ENCODE measurements at places on chromosomes 3 and 15.

DNA sequence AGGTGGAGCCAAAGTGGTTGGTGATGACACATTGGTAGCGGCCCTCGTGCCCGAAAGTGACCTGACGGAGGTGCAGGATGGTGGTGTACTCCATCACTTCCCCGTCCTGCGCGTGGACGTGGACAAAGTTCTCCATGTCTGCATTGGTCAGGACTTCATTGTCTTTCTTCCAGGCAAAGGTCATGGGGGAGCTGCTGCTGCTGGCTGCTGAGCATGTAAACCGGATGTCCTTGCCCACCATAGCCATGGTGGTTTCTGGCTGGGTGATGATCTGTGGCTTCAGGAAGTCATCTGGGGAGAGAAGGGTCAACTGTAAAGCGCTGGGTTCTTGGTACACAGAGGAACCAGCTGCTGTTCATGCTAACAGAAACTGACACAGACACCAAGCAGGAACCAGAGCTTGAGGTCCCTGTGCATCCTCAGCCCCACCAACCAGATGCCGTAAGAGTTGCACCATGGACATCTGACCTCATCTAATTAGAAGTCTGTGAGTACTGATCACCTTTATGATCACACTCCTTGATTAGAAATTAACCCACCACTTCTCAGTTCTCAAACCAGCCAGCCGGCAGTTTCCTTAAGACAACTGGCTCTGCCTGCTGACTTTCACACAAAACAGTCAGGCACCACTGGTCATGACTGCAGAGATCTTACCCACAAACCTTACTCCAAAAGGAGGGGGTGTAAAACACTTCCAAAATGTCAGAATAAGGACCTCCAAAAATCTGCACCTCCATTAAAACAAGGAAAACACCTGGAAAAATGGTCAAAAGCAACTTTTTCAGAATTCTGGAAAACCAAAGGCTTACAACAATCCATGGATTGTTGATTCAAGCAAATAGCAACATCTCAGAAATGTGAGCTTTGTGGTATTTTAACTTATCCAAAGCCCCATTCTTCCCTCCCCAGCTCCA, 114.6 kb downstream of the LRIG1 start:
- no peak for DNase-seq

DNA sequence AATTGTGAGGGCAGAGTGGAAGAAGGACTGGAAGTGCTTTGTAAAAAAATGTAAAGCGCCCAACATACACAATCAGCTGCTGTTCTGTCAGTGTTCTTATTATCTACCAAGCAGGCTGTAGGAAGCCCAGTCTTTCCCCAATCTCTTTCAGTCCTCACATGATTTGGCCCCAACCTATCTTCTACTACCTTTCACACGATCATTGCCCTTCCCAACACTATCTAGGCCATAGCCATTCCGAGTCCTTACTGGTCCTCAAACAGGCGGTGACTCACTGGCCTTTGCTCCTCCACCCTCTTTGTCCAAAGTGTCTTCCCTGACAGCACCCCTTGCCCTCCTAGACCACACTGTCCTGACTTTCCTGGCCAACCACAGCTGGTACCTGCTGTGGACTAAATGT, 861 bp upstream of the RFT1 start:
- DNase-seq = no peak

DNA sequence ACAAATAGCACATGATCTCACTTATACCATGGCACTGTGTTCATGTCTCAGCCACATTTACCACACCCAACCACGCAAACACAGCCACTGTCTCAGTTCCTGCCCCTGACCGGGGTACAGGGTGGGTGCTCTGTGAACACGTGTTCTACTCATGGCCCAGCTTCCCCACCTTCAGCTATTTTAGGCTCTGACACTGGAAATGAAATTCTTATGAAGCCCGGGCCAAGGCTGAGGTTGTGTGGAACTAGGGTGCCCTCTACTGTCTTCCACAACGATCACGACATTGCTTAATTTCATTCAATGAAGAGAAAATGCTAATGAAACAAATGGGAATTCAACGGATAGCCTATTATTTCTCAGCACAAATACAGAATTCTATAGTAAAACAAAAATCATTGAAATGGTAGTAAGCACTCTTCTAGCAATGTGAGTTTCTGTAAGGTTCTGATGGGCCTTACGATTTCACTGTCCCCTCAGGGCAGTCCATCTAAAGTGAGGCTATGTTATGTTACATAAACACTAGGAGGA, 2.1 kb upstream of the GABRA5 start:
- no peak for DNase-seq

- DNase-seq = no peak
These were observed 543.4 kb downstream of the GBE1 start for GRCh38 chr3:81218023-81218422.

- no peak for DNase-seq
These were observed 303.2 kb upstream of the SOX14 start for GRCh38 chr3:137460944-137461343.

GRCh38 chr3:2153053-2153452, 54.4 kb downstream of the CNTN4 start:
- no peak for DNase-seq

GRCh38 chr3:119856695-119857094, 74.8 kb downstream of the NR1I2 start:
- no peak for DNase-seq

GRCh38 chr3:175308097-175308496, 449.0 kb downstream of the NAALADL2 start:
- DNase-seq = no peak

DNA sequence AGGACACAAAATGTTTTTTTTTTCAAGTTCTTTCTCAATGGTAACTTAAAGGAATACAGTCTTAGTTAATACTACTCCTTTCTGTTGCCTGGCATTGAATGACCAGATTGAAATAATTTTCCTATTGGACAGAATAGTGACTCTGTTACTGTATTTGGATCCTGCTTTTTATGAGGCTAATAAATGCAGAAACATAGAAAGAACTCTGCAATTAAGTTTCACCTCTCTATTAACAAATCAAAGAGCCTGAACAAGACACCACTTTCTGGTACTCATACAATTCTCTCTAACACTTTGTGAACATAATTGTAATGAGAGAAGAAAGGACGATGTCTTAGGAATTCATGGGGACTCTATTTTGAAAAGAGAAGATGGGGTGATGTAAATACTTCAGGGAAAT, 308.4 kb upstream of the ROBO2 start:
- DNase-seq = no peak

- DNase-seq = no peak
These were observed 14.2 kb downstream of the ZNF80 start for GRCh38 chr3:114223143-114223542.

DNA sequence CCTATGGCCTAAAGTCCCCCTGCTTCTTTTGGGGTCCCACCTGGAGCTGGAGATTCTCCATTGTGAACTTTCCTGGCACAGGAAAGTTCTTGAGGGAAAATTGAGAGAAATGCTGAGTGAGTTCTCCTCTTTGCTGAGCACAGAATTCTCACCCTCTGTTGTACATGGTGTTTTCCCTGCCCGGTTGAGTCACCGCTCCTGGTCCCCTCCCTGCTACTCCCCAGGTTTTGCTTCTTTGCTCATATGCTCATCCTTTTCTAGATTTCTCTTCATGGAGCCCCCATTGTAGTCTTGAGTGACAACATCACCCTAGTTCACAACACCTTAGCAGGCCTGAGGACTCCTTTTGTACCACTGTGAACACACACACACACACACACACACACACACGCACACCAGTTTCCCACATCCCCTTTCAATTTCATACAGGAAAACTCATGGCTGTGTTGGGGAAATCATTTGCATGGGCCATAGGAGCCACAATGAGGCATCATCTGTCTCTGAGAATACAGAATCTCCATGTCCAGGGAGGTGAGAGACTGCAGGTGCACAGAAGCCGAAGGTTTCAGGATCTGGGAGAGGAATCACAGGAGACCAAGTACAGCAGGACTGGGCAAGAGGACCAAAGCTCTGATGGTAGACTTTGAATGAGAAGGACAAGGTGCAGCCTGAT, 585.3 kb downstream of the GOLGA6L6 start:
- no peak for DNase-seq

DNA sequence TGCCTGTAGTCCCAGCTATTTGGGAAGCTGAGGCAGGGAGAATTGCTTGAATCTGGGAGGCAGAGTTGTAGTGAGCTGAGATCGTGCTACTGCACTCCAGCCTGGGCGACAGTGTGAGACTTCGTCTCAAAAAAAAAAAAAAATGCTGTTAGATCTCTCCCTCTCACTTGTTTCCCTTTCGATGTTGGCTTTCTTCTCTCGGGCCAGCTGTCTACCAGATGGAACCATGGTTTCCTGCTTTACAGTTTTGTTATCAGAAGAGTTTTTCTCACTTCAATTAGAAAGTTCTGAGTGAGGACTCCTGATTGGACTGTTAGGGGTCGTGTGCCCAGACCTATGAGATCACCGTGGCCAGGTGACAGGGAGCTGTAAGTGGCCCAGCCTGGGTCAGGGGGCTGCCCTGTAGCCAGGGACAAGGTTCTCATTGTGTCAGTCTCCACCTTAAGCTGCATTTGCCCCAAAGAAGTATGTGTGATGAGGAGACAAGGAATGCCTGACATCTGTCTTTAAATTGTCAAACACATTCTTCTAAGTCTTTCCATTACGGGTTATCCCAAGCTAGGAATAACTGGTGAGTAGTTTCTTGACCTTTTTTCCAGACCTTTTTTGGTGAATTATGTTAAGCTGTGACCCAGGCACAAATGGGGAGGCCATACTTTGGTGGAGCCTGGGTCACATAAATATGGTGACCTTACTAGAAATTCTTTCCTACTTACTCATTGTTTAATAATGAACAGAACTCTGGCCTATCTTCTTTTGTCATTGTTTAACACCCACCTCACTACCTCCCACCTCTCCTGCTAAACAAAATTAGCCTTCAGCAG, 25.2 kb downstream of the SNAPC5 start:
- no peak for DNase-seq

DNA sequence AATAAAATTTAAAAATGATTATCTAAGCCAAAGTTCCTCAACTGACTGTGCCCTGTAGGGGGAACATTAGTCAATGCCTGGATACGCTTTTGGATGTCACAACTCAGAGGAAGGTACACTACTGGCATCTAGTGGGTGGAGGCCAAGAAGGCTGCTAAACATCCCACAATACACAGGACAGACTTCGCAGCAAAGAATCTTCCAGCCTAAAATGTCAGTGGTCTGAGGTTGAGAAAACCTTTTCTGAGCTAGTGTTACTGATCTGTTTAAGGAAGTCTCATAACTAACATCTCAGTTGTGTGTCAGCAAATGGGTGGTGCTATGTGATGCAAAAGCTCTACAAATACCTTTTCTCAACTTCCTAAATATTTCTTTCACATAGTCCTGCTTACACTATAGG, 20.9 kb upstream of the LDHAL6B start:
- no peak for DNase-seq

DNA sequence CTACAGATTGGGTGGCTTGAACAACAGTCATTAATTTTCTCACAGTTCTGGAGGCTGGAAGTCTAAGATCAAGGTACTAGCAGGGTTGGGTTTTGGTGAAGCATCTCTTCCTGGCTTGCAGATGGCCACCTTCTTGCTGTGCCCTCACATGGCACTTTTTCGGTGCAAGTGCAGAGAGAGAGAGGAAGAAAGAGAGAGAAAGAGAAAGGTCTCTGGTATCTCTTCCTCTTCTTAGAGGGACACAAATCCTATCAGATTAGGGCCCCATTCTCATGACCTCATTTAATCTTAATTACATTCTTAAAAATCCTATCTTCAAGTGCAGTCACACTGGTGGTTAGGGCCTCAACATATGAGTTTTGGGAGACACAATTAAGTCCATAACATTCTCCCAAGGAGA, 167.1 kb downstream of the NFKBIZ start:
- DNase-seq = no peak

DNA sequence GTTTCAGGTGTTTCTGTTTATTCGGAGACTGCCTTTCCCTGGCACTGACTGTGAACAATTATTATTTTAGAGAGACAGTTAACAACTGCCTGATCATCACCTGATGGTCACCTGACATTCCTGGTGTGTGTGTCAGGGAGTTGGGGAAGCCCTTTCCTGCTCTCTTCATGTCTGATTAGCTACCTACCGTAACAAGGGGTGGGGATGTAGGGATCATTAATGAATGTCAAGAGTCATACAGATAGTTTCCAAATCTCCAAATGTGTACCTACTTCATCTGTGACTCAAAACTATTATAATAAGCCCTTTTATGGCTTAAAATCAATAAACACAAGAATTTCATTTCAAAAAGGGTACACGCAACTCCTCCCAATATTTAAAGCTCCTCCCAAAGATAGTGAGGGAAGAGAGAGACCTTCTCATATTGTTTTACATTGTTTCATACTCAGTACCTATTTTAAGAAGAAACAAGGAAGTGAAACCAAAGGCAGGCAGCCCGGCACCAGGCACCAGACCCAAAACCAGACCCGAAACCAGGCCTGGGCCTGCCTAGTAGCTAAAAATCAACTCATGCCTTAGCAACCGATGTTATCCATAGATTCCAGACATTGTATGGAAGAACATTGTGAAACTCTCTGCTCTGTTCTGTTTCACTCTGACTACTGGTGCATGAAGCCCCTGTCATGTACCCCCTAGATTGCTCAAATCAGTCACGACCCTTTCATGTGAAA, 844.9 kb upstream of the ALCAM start:
- DNase-seq = no peak

- DNase-seq = no peak
These were observed 3.7 kb upstream of the ALPK3 start for GRCh38 chr15:84813435-84813834.

DNA sequence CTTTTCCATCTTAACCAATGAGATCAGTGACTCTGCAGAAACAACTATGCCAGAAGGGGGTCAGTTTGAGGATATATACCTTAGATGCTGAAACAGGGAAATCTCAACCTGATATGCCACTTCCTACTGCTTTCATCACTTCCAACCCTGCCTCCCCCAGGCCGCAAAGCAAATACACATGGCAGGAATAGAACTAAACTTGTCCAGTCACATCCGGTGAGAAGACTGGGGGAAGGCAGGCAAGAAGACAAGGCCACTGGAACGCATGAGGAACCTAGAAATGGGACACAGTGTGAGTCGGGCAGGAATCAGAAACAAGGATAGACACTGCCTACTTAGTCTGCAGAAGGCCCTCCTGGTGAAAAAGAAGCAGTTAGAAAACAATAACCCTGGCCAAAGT, 90.6 kb downstream of the MYO5A start:
- DNase-seq = no peak

DNA sequence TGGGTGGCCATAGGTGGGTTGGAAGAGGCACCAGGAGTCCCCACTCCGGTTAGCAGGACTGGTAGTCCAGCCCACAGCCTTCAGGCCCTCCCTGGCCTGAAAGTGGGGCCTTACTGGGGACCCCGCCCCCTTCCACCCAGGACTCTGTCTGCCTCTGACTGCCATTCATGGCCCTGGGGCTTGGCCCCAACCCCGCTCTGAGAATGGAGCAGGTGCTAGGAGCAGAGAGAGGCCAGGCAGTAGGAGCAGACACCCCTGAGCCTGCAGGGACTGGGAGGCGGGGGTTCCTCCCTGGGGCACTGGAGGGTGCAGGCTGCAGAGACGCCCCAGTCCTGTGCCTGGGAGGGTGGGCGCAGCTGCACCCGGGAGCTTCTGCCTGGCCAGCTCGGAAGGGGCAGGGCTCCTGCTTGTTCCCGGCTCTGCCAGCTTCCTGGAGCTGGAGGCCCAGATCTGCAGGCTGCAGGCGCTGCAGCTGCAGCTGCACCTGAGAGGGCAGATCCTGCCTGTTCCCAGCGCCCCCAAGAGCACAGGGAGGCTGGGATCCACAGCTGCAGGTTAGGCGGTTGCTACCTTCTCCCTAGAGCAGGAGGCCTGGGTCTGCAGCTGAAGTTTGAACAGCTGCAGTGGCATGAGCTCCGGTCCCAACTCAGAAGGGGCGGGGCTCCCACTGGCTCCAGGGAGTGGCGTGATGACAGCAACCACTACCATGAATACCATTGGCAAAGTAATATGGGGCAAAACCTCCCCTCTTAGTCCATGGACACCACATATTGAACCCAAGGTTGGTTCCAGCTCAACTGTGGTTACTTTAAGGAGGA, 194.7 kb downstream of the SQOR start:
- no peak for DNase-seq
